ENCODE measurements at places on chromosomes 11 and 22. TPM values are rescaled to one million over a fixed set of nuclear protein-coding genes. Genes with fewer than 3 reads are reported as not detected.

DNA sequence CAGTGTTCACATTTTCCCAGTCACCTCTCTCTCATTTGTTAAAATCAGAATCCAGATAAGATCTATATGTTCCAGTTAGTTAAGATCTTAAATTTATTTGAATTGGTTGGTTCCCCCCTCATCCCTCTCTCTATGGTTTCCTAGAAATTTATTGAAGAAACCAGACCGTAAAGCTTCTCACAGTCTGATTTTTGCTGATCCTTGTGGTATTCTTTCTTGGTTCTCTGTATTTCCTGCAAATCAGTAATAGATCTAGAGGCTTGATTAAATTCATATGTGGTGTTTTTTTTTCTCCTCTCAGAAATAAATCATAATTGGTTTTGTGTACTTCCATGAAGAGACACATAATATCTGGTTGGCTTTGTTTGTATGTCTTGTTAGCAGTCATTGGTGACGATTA, 147.5 kb downstream of the TMEM135 start:
- H3K27ac ChIP-seq = no peak overlapping the region
- H3K27me3 ChIP-seq = no peaks in the 10 kb centered on the region
- no peak overlapping the region for H3K4me3 ChIP-seq
- peaks cover 8% of the 10 kb centered on the region for H3K4me1 ChIP-seq

- H3K4me3 ChIP-seq = no peak overlapping the region
- peaks cover 5% of the 10 kb centered on the region for H3K4me1 ChIP-seq
- H3K27me3 ChIP-seq = no peaks in the 10 kb centered on the region
- no peak for DNase-seq
- no peaks in the 10 kb centered on the region for H3K36me3 ChIP-seq
Observed at GRCh38 chr11:36016709-36017108, 72.8 kb downstream of the LDLRAD3 start.

DNA sequence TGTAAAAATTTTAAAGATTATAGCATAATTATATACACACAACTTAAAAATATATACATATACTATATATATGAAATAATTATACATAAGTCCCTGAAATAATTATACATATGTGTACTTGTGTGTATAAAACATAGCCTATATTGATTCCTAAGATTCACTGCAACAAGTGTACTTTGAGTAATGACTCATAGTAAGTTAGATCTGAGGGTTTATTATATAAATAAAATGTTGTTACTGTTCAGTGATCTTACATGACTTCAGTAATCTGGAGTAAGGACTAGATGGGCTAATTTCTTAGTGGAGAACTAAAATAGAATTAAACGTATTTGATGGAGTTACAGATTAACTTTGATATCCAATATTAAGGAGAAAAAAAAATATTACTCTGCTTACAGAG, 350.5 kb downstream of the CNTN5 start:
- no peaks in the 10 kb centered on the region for H3K36me3 ChIP-seq
- H3K27ac ChIP-seq = no peak overlapping the region
- H3K27me3 ChIP-seq = no peaks in the 10 kb centered on the region
- no peak overlapping the region for H3K4me3 ChIP-seq
- H3K4me1 ChIP-seq = peaks cover 5% of the 10 kb centered on the region

- H3K4me1 ChIP-seq = peaks cover 13% of the 10 kb centered on the region
- H3K4me3 ChIP-seq = no peak overlapping the region
- no peaks in the 10 kb centered on the region for H3K27me3 ChIP-seq
- H3K36me3 ChIP-seq = no peaks in the 10 kb centered on the region
Observed at GRCh38 chr11:58490827-58491226, 17.1 kb downstream of the OR5B21 start.

GRCh38 chr22:31490496-31490925, 869 bp upstream of the EIF4ENIF1 start:
- peaks cover 24% of the 10 kb centered on the region for H3K36me3 ChIP-seq
- peak; percentile 92 for DNase-seq
- H3K4me3 ChIP-seq = peak overlapping the region; percentile 78
- peak overlapping the region; percentile 99 for H3K27ac ChIP-seq
- peaks cover 48% of the 10 kb centered on the region for H3K4me1 ChIP-seq

- peak overlapping the region; percentile 93 for H3K4me3 ChIP-seq
- DNase-seq = peak; percentile 94
- H3K27ac ChIP-seq = peak overlapping the region; percentile 97
Observed at GRCh38 chr11:102111011-102111786, 952 bp downstream of the YAP1 start.

DNA sequence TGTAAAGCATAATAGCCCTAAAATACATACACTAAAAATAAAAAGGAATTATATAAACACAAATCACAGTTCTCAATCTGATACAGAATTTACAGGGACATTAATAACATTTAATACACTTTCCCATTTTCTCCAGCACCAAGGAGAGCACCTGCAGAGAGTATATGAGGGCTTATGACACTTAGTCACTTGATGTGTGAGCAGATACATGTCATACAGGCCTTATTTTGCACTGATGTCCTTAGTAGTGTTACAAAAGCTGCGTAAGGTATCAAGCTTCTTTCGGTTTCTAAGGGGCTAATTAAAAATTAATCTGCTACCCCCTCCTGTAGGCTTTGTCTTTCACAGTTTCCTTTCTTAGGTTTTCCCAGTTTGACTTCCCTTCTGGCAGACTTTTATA, 61.3 kb downstream of the TRIM44 start:
- no peaks in the 10 kb centered on the region for H3K27me3 ChIP-seq
- H3K4me1 ChIP-seq = peaks cover 13% of the 10 kb centered on the region
- no peak overlapping the region for H3K4me3 ChIP-seq
- H3K36me3 ChIP-seq = no peaks in the 10 kb centered on the region
- no peak for DNase-seq
- no peak overlapping the region for H3K27ac ChIP-seq

DNA sequence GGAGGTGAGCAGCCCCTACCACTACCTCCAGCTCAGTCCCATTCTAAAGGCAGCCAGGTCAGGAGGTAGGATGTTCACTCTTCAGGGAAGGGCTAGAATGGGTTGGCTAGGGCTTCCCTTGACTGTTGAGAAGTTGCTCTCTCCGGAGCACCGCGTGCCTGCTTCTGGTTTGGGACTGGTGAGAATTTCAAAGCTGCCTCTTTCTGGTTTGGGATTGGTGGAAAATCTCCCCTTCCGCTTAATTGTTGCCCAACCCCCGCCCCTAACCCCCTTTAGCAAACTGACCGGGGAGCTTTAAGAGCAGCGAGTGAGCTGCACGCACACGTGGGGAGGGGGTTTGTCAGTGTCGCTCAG, 686 bp downstream of the USP2 start:
- H3K27ac ChIP-seq = peak overlapping the region; percentile 81
- peak overlapping the region; percentile 53 for H3K4me3 ChIP-seq

DNA sequence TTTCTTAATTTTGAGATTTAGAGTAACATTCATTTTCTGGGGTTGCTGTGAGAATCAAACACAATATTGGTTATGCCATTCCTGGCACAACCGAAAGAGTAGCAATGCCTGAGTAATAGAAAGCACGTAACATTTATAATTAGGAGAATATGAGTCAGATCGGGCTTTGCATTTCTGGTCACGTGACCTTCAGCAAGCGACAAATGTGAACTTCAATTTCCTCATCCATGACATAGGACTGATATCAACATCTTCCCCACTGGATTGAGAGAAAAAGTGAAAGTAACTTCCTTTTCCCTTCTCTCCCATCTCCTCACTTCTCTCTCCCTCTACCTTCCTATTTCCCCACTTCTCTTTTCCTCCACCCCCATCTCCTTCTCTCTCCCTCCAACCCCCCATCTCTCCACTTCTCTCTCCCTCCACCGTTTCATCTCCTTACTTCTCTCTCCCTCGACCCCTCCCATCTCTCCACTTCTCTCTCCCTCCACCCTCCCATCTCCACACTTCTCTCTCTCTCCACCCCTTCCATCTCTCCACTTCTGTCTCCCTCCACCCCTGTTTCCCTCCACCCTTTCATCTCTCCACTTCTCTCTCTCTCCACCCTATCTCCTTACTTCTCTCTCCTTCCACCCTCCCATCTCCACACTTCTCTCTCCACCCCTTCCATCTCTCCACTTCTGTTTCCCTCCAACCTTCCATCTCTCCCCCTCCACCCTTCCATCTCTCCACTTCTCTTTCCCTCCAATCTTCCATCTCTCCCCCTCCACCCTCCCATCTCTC, 33.5 kb upstream of the CAT start:
- H3K36me3 ChIP-seq = no peaks in the 10 kb centered on the region
- no peaks in the 10 kb centered on the region for H3K4me1 ChIP-seq
- H3K4me3 ChIP-seq = no peak overlapping the region
- peaks cover 4% of the 10 kb centered on the region for H3K27me3 ChIP-seq
- no peak for DNase-seq

GRCh38 chr11:121321614-121322243, 29.2 kb downstream of the SC5D start:
- H3K36me3 ChIP-seq = no peaks in the 10 kb centered on the region
- H3K4me1 ChIP-seq = no peaks in the 10 kb centered on the region
- no peak for DNase-seq
- H3K27ac ChIP-seq = no peak overlapping the region

GRCh38 chr11:14314127-14314526, 44.9 kb downstream of the RRAS2 start:
- no peaks in the 10 kb centered on the region for H3K36me3 ChIP-seq
- H3K27me3 ChIP-seq = no peaks in the 10 kb centered on the region
- no peak for DNase-seq
- H3K27ac ChIP-seq = no peak overlapping the region
- peaks cover 53% of the 10 kb centered on the region for H3K4me1 ChIP-seq

- H3K27ac ChIP-seq = peak overlapping the region; percentile 96
- H3K4me3 ChIP-seq = peak overlapping the region; percentile 79
- H3K4me1 ChIP-seq = peaks cover 44% of the 10 kb centered on the region
- peak; percentile 100 for DNase-seq
Observed at GRCh38 chr22:46035742-46036557, 59.0 kb upstream of the WNT7B start.

DNA sequence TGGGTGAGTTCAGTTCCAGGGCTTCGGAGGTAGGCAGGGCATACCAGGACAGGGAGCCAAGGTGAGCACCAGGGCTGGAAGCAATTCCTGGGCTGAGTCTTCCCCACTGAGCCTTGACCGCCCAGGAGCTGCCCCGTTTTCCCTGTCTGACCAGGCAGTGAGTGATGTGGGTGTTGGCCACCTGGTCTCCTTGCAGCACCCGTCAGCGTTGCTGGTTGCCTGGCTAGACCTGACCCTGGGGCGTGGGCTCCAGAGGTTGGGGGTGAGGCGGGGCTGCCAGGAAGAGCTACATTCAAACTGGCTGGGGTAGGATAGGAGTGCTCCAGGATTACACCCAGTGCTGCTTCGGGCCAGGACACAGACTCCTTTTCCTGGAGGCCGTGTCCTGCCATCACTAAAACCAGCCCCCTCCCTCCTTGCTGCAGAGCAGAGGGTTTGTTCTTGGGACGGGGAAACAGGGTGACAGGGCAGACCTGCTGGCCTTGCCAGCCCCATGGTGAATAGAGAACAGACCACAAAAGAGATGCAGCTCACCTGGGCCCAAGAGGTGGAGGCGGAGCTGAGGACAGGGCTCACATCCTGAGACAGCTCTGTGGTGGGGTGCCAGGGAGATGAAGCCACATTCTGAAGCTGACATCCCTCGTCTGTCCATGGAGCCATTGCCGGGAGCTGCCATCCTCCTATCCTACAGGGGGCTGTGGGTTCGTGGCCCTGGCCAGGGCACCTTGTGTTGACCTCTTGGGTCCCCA, 14.2 kb downstream of the INCENP start:
- peaks cover 79% of the 10 kb centered on the region for H3K36me3 ChIP-seq
- no peaks in the 10 kb centered on the region for H3K4me1 ChIP-seq
- H3K27me3 ChIP-seq = no peaks in the 10 kb centered on the region
- DNase-seq = no peak
- H3K27ac ChIP-seq = no peak overlapping the region

- H3K27ac ChIP-seq = no peak overlapping the region
- no peaks in the 10 kb centered on the region for H3K36me3 ChIP-seq
- H3K27me3 ChIP-seq = no peaks in the 10 kb centered on the region
- DNase-seq = no peak
- no peaks in the 10 kb centered on the region for H3K4me1 ChIP-seq
- H3K4me3 ChIP-seq = no peak overlapping the region
Observed at GRCh38 chr11:87491381-87491780, 453.6 kb downstream of the TMEM135 start.

DNA sequence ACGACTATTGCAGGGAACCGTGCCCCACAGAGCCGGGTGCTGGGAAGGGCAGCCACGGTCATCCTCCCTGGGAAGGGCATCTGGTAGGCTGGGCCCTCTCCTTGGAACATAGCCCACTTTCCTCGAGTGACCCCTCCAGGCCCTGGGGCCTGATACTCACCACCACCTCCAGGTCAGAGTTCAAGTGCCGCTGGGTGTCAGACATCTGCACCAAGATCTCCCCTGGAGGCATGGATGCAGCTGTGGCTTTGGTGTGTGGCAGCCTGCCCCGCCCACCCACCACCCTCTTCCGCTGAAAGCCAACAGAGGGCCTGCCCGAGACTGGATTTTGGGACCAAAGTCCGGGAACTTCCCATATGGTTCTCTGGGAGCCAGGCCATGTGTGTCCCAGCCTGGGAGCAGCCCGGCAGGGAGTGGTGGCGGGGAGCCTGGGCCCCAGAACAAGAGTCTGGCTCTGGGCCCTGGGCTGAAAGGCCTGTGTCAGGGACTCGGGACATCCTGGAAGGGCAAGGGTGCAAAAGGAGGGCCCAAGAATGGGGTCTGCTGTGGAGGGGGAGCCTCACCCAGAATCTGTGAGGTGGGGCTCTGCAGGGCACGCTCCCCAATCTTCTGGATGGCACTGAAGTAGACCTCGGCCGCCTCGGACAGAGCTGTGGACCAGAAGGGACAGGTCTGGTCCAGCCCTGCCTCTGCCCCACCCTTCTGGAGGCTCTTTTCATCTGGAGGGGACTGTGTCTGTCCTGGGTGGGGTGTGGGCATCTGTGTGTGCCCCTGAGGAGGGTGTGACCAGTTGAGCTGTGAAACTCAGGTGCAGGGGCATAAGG, 2.6 kb downstream of the BAIAP2L2 start:
- H3K4me1 ChIP-seq = no peaks in the 10 kb centered on the region
- H3K36me3 ChIP-seq = peaks cover 21% of the 10 kb centered on the region
- H3K4me3 ChIP-seq = no peak overlapping the region
- H3K27me3 ChIP-seq = no peaks in the 10 kb centered on the region
- DNase-seq = no peak

- H3K4me3 ChIP-seq = no peak overlapping the region
- H3K27ac ChIP-seq = no peak overlapping the region
- no peaks in the 10 kb centered on the region for H3K27me3 ChIP-seq
- H3K4me1 ChIP-seq = peaks cover 11% of the 10 kb centered on the region
- no peak for DNase-seq
- H3K36me3 ChIP-seq = peaks cover 87% of the 10 kb centered on the region
Observed at GRCh38 chr22:40844951-40845350, 11.5 kb downstream of the ST13 start.

OR5T2 gene
- total RNA-seq = not detected

C22orf31 gene
- not detected for total RNA-seq

PTPRCAP gene
- total RNA-seq = 4.6 TPM

LRRC55 gene
- total RNA-seq = 0.33 TPM

Data from esophagus muscularis mucosa (tissue), 4 donors.